Subcutaneous preadipocyte (primary cell): ENCODE measurements at places on chromosomes 12 and 14. TPM values are rescaled to one million over a fixed set of nuclear protein-coding genes. Genes with fewer than 3 reads are reported as not detected.

The SIX6 gene
- total RNA-seq: not detected in 2 replicates

The MORN3 gene
- 0.20 and 0.37 TPM in 2 replicates for total RNA-seq

The ANG gene
- 3.7 and 7.0 TPM in 2 replicates for total RNA-seq

The MMP19 gene
- 9.2 and 9.9 TPM in 2 replicates for total RNA-seq

The PTPRR gene
- total RNA-seq: 0.39 TPM in 1 of 2 replicates, not detected in the other

The KRT73 gene
- not detected in 2 replicates for total RNA-seq

The ITGA7 gene
- total RNA-seq: 15.2 and 18.7 TPM in 2 replicates

The PEX5 gene
- 27.6 and 30.5 TPM in 2 replicates for total RNA-seq

The PLEKHD1 gene
- under 0.01 TPM in 1 of 2 replicates, not detected in the other for total RNA-seq

The TBX5 gene
- 2.6 and 6.5 TPM in 2 replicates for total RNA-seq

The AHNAK2 gene
- total RNA-seq: 136 and 164 TPM in 2 replicates

The HOXC10 gene
- 6.6 TPM in 1 of 2 replicates, not detected in the other for total RNA-seq

The PLA2G1B gene
- not detected in 2 replicates for total RNA-seq

The KLHDC1 gene
- total RNA-seq: 0.98 and 2.9 TPM in 2 replicates

The PKP2 gene
- total RNA-seq: not detected in 2 replicates

The GLIPR1L1 gene
- not detected in 2 replicates for total RNA-seq

The CCDC92 gene
- total RNA-seq: 7.8 and 8.8 TPM in 2 replicates

The KDM2B gene
- 27.8 and 29.4 TPM in 2 replicates for total RNA-seq

The ZCRB1 gene
- 27.6 and 28.3 TPM in 2 replicates for total RNA-seq

The PPP1CC gene
- 115 and 152 TPM in 2 replicates for total RNA-seq

The ZNF219 gene
- total RNA-seq: 10.8 and 12.9 TPM in 2 replicates

The HOXC6 gene
- total RNA-seq: 2.9 and 3.7 TPM in 2 replicates

The IQSEC3 gene
- not detected in 2 replicates for total RNA-seq

The PIP4P1 gene
- 23.5 and 27.9 TPM in 2 replicates for total RNA-seq

The PA2G4 gene
- 213 and 255 TPM in 2 replicates for total RNA-seq

The ITGB7 gene
- 0.78 and 1.1 TPM in 2 replicates for total RNA-seq

The DHRS4 gene
- 35.0 and 41.2 TPM in 2 replicates for total RNA-seq

The LALBA gene
- not detected in 2 replicates for total RNA-seq

The CLEC14A gene
- total RNA-seq: 0.20 TPM in 1 of 2 replicates, not detected in the other

The KRT71 gene
- total RNA-seq: not detected in 2 replicates

The NAB2 gene
- 52.9 and 74.3 TPM in 2 replicates for total RNA-seq

The POU6F1 gene
- 1.8 and 2.2 TPM in 2 replicates for total RNA-seq

The ABHD12B gene
- total RNA-seq: not detected in 2 replicates

The STYK1 gene
- 0.59 TPM in 1 of 2 replicates, not detected in the other for total RNA-seq

The AMDHD1 gene
- total RNA-seq: 0.39 TPM in 1 of 2 replicates, not detected in the other
